Activated effector memory CD4-positive, alpha-beta T cell treated with Interleukin-2 at 50 U/mL for 16 hours (primary cell): ENCODE measurements at places on chromosomes 7 and 10.

DNA sequence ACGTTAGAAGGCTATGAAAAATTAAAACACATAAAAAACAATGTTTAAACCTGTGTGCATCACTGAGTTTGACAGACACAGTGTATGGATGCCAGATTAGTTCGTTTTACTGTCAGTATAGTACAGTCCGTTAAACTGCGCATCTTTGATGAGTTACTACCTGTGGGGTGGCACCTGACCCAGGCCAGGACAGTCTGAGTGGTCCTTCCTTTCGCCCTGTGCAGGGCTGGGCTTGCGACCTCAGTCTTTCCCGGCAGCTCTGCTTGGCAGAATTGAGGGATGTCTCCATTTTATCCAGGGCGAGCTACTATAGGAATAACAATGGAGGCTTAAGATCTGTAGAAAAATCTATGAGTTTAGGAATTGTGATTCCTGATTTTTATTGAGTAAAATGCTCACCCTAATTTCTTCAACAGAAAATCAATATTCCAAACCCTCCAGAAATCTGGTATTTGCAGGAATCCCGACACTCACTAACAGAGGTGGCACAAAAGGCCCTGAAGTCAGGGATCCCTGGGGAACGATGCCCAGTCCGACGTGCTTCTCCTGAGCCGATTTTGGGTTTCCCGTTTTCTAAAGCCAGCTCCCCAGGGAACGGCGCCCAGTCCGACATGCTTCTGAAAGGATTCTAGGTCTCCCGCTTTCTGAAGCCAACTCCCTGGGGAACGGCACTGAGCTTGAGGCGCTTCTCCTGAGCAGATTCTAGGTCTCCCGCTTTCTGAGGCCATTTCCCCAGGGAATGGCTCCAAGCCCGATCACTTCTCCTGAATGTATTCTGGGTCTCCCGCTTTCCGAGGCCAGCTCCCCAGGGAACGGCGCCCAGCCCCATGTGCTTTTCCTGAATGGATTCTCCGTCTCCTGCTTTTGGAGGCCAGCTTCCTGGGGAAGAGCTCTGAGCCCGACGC is 377.6 kb downstream of the DNAJB6 start:
- no peak for DNase-seq

DNA sequence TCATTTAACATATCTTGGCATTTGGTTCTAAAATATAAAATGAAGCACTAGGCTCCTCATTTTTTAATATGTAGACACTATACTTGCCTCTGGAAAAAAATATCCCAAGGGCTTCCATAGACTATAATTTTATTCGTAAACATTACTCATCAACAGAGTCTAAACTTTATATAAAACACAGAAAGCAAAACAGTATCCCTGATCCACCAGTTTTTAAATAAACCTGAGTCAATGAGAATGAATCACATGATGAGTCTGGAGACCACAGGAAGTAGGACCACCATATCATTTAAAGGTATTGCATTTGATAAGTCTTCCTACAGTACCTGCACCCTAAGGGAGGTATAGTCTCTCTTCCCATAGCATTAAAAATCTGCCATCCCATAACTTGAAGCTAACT is 228.0 kb downstream of the DGKI start:
- no peak for DNase-seq

GRCh38 chr10:18233775-18234174 is 93.6 kb downstream of the CACNB2 start:
- no peak for DNase-seq

DNA sequence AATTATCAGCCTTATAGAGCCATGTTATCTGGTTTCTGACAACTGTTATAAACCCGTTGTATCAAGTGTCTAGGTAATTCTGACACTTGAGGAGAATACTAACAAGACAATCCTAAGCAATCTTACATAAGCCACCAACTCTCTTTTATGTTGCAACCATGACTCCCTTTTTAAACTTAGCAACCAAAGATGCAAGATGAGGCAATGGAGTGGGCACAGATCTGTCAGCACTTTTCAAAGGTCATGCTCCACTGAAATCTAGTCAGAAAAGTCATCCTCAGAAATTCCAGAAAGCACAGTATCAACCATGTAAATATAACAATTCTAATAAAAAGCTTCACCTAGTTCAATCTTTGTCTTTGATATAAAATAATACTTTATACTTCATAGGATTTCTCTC is 77.0 kb upstream of the SEMA3A start:
- DNase-seq: no peak

DNA sequence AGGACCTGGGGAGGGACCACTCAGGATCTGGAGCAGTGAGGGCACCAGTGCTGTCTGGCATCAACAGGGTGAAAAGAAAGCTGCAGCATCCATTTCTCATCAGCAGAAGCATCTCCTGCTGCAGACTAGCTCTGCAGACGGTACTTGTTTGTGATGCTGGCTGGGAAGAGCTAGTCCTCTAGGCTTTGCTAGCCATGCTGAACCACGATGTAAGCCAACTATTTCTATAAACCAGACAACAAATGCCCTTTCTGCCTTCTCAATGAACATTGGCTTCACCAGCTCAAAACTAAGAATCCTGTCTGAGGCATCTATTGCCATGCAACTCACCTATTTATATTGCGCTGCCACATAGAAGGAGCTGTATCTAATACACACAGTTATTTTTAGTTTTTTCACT is 65.6 kb downstream of the CTTNBP2 start:
- no peak for DNase-seq
